ENCODE measurements at places on chromosomes 7 and 10.

DNA sequence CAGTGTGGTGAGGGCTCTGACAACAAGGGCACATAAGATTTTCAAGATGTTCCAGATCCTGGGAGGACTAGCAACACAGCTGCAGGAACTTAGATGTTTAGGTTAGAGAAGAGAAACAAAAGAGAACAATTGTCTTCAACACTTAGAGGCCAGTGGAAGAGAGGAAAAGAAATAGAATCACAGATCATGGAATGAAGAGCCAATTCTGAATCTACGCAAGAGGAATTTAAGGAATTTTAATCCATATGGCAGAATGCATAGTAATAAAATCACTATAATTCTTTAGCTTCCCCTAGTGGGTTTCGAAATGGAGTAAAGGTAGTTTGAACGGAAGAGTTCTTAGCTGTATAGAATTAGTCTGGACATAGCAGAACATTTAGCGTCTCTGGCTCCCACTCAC lies 114.6 kb upstream of the LRRTM3 start:
- no peak for DNase-seq

GRCh38 chr10:110610308-110610774 lies 33.8 kb upstream of the RBM20 start:
- no peak for DNase-seq

DNA sequence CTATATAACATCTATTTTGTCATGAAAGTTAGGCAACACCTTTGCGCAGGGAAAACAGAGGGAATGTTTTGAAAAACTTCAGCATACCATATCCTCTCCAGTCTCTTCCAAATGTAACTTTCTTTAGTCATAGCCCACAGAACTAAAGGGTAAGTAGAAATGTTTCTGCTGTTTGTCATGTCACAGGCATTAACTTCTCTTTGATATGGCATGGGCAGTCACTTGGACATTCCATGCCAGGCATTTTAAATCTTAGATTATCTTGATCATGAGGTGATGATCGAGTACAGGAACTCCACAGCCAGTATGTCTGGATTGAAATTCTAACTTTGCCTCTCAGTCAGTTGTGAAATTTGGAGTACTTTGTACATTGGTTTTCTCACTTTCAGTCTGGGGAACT lies 27.5 kb upstream of the ETV1 start:
- no peak for DNase-seq

GRCh38 chr7:11332865-11333228 lies 359.2 kb downstream of the PHF14 start:
- DNase-seq = no peak

DNA sequence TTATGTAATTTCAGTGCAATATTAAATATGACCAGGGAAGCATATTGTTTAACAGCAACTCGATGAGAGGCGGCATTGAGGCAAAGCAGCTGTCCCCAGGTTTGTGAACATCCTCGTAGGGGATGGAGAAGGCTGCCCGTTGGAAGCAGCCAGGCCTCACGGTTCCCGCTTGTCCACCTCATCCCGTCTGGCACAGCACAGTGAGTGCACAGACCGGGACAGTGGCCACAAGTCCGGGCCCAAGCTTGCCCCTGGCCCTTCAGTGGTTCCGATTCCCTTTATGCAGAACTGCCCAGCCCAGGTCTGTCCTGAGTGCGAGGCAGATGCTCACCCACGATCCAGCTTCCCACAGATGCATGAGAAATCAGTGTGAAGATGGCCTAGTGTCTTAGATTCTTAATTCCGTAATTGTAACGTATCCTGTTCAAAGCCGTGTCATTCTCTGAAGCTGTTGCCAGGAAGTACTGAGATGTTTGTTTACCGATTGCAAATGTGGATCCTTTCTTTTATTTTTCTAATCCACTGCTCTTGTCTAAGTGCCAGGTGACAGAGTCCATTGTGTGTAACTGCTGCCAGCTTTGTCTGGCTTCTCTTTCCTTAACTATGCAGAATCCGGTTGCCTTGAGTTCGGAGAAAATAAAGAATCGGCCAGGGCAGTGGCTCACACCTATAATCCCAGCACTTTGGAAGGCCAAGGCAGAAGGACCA lies 35.5 kb downstream of the PFKP start:
- DNase-seq = no peak

DNA sequence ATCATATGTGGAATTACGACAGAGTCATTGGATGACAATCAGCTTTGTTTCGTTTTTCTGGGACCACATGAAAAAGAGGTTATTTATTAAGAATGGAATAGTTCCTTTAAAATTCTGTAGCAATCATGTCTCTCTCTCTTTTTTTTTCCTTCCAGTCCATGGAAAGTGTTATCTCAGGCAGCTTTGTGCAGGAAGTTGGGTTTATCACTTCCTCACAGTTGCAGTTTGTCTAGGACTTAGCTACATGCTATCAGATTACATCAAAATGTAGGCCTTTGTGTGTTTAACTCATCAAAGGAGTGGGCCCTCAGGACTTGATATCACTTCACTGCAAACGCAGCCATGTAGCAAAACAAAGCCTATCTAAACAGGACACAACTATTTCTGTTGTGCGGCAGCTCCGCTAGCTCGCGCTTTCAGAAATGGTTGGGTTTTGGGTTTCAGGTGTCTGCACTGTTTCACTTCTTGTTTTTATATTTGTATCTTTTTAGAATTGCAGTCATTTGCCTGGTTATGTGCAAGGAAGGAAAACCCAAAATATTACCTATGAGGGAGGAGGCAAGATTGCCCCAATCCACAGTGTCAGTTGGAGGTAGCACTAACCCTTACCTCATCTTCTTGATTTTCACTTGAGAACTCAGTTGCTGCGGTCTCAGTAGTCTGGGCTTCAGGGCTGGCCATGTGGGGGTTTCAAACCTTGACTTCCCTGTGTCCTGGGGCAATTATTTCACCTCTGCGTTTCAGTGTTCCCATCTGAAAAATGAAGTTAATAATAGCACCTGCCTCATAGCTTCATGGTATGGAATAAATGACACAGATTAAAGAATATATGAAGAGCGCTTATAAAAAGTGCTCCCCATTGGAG lies 66.7 kb downstream of the HHEX start:
- DNase-seq = no peak

DNA sequence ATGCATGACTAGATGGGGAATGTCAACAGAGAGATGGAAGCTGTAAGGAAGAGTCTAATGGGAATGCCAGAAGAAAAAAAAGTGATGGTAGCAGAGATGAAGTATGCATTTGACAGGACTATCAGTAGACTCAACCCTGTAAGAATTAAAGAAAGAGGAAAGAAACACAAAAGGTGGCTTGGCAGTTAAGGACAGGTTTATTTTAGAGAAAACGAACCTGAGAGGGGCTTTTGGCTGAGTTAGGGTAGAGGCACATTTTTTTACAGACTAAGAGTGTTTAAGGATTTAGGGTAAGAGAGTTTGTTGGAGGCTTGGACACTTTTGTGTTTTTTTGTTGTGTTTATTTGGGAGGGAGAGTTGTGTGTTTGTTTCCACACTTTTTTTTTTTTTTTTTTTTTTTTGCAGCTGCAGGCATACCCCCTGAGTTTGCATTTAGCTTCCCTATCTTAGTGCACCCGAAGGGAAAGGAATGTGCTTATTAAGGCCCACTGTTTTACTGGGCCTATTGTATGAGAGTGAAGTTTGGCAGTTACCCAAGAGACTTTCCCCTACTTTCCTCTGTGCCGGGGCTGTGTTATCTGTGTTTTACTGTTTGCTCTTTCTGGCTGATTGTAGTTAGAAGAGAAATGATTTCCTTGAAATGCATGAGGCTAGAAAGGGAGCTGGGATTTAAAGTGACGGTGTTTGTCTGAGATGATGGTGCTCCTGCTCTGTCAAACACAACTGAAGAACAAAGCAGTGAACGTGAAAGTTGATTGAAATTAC lies 32.0 kb downstream of the NPVF start:
- DNase-seq = no peak

GRCh38 chr7:26910221-26910620 lies 45.8 kb upstream of the SKAP2 start:
- DNase-seq = peak; percentile 70

DNA sequence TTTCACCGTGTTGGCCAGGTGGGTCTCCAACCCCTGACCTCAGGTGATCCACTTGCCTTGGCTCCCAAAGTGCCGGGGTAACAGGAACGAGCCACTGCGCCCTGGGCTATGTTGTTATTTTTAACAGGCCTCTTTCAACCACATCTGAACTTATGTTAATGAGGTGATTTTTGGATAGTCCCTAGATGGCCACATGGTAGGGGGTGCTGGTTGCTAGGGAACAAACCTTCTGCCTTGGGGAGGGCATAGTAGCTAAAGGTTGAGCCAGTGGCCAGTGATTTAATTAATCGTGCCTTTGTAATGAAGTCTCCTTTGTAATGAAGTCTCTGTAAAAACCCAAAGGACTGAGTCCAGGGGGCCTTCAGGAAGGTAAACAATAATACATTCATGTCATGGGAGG lies 9.1 kb downstream of the COMTD1 start:
- DNase-seq = no peak
